ENCODE measurements at places on chromosomes 11 and 22.

- no peak for DNase-seq
Measured at GRCh38 chr11:31173926-31174680, 195.4 kb downstream of the DCDC1 start.

- DNase-seq: no peak
Measured at GRCh38 chr11:128532016-128532571, 55.3 kb downstream of the ETS1 start.

DNA sequence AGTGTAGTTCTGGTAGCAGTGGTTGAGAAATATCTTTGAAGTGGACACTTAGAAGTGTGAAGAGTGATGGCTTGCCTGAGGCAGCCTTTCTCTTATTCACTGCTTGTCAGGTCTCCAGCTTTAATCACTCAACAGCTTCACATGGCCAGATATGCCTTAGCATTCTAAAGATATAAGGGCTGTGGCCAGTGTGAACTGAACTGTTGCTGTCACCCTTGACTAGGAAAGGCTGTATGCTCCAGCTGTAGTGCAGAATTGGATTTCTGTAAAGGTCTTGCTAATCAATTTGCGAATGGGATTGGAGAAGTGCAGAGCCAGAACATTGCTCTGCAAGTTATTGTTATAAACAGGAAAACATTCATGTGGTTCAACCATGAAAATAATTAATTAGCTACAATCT is 266.7 kb downstream of the TMEM135 start:
- no peak for DNase-seq

- DNase-seq: no peak
Measured at GRCh38 chr11:27795955-27796861, 96.0 kb upstream of the BDNF start.

- no peak for DNase-seq
Measured at GRCh38 chr11:107337917-107338316, 119.7 kb downstream of the CWF19L2 start.

DNA sequence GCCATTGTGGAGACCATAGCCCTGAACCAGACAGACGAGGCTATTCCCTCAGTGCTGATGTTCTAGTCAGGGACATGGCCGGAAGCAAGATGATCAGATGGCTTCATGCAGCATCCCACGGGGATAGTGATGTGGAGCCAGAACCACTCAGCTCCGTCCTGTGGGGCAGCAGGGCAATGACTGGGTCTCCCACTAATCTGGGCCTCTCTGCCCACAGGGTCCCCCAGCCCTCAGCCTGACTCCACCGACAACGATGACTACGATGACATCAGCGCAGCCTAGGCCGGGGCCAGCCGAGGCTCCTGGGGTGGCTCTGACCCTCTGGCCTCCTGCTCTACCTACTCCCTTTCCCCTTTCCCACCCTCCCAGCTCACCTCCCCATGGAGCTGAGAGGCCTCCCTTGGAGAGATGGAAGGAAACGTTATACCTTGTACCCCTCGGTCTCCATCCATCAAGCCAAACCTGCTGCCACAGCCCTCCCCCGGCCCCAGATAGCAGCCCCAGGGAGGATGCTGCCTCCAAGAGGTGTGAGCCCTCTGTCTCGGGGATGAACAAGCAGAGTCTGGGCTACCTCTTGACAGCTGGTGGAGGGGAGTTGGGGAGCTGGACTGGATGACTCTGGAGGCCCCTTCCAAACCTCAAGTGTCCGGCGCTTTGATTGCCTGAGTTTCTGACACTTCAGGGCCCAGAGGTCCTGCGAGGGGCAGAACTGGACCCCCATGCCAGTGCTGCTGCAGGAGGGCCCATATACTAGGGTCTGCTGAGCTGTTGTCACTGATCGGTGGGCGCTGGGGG is 47.8 kb downstream of the CD6 start:
- no peak for DNase-seq

DNA sequence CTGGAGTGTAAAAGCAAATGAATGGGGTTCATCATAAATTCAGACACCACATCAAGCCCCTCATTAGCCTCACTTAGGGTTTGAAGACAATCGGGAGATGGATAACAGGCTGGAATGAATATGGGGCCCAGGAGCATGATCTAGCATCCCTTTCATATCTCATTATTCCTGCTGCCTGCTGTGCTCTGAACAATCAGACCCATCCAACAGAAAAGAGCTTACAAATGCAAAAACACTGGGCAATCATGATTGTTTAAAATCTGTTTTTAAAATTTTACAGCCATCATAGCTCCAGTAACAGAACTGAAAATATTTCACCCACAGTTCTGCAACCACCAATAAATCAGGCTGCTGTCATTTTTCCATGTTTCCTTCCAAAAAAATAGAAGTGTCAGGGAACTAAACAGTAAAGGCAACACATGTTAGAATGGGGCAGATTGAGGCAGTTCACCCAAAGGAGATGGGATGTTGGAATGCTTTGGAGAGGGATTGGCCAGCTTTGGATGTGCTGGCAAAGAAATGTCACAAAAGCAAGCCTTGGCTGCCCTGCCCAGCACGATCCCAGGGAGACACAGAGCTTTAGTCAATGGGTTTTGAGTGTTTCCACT is 47.8 kb upstream of the BMAL1 start:
- DNase-seq: no peak

DNA sequence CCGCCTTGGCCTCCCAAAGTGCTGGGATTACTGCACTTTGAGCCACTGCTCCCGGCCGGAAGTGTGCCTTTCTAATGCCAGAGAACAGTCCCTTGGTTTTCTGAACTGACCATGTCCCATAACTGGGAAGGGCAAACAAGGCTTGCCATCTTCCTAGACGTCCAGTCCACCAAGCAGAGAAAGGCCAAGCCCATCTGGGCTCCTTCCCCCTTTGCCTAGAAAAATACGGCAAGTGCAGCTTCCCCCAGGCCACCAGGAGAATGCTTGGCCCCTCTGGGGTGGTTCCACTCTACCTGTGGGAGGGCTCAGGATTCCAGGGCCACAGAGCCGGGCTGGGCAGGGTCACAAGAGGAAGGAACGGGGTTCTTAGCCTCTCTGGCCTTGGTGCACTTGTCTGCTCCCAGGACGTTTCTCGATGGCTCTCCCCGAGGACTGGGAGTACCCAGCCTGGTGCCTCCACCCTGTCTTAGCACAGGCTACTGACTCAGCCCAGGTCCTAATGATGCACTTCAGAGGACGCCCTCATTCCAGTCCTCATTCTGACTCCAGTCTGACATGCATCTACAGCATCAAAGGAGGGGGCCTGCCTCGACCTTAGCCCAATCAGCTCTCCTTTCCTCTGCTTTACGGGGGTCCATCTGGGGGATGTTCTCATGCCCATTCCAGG is 1.2 kb downstream of the USP2 start:
- no peak for DNase-seq

- no peak for DNase-seq
Measured at GRCh38 chr11:3143136-3143880, 21.8 kb downstream of the OSBPL5 start.

DNA sequence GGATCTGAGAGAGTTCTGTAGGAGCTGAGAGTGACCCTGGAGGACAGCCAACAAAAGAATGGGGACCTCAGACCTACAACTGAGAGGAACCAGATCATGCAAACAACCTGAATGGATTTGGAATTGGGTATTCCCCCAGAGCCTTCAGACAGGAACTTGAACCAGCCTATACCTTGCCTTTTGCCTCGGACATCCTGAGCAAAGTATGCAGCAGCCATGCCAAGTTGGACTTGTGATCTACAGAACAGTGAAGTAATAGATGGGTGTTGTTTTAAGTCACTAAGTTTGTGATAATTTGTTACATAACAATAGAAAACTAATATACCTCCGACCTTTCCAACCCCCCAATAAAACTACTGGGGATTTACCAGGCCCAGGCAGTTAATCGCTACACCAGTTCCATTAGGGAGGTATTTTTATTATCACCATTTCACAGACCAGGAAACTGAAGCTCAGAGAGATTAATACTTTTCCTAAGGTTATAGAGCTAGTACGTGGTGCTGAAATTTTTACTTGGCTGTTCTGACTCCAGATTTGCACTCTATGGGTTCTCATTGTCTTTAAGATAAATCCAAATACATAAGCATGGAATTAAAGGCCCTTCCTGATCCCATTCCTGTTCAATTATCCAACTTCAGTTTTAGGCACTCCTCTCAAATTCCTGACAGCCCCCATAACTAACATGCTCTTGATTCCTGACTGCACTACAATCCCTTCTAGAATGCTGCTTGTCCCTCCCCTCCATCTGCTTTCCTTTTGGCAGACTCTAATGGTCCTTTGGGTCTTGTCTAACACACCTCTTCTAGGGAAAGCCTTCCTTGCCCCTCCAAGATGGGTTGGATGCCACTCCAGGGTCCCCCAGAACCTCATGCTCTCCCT is 1.7 kb upstream of the RASSF10 start:
- no peak for DNase-seq

DNA sequence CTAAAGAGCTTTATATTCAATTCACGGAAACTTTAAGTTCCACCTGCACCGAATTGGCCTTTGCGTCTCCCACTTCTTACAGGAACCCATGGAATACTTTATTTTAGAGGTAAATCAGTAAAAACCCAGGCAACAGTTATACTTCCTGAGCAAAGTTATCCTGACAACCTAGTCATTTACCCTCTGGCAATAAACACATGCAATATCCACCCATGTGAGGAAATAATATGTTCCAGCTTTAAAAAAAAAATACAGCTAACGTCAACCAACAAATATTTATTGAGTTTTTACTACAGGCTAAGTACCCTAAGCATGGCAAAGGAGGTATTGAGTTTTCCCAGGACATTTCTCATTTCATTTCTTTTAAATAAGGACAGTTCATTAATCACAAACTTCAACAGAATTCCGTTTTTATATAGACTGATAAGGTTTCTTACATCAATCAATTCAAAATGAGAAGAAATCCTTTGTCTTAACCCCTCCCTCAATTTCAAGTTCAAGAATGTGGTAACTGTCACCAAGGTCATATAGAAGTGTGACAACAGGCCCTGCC is 38.3 kb upstream of the CCDC34 start:
- DNase-seq: no peak

DNA sequence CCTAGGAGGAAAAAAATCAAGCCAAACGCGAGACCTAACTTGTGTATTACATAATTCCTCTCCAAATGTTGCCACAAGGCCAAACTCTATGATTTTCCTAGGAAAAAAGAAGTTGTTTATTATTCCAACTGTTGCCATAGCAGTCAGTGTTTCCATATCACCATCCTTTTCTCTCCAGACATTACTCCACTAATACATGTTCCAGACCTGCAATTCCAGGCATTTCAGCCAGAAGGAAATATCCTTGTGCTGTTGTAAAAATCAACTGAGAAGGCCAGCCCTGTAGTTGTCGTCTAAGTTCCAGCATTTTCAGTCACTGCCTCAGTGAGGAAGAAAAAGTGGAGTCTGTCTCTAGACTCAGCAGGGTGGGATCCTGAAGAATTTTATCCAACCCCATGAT is 33.1 kb upstream of the PAMR1 start:
- DNase-seq: no peak

DNA sequence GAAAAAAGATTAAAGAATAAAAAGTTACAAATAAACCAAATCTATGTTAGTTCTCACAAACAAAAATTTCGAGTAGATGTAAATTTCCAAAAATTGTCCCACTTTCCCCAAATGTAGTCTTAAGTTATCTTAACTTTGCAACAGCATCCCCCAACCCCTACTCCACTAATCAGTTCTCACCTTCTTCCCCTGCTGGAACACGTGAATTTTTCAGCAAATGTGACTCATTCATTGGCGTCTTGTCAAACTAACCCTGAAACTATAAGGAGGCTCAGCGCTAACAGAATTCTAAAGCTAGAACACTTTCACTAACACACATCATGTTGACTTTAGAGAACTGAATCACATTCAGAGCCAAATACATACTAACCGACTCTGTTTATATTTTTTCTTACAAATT is 46.1 kb downstream of the PHF21A start:
- DNase-seq: no peak

GRCh38 chr11:124090996-124091395 is 24.3 kb upstream of the VWA5A start:
- DNase-seq: no peak

DNA sequence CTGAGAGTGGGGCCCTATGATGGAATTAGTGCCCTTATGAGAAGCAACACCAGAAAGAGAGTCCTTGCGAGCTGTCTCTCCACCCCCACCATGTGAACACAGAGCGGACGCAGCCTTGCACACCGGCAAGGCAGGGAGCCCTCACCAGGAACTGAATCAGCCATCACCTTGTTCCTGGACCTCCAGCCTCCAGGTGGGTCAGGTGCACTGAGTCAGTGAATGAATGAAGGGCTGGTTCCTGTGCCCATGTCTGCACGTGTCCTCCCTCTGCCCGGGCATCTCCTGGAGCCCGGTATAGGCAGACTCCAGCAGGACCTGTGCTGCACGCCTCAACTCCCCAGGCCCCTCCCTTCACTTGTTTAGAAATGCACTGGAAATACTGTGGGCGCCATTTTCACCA is 54.9 kb downstream of the LINC01488 start:
- no peak for DNase-seq

DNA sequence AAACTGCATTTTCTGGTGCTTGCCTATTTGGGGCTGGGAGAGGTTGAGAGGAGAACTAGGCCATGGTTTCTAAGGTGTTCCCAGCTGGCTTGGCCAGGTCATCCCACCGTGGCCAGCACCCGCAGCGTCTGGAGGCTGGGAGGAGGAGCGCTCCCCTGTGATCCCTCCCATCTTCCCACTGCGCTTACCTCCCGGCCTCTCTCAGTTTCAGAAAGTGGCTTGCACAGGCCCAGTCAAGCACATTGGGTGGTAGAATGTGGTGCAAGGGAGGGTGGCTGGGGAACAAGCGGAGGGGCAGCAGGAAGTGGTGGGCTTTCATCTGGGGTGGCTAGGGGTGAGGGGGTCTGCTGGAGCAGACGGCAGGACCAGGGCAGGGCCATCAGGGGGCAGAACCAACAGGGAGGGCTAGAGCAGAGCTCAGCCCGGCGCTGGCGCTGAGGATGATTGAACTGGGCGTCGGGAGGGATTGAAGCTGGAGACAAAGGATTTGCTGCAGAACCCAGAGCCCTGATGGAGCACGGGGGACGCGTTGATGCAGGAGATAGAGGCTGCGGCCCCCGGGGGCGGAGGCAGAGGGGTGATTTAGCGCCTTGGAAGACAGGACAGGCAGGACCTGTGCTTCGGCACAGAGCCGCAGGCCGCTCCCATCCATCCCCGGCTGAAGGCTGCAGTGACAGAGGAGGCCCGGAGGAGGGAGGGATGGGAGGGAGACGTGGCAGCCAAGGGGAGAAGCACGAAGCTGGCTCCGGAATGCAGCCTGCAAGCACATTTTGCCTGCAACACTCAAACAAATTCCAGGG is 76.0 kb downstream of the TRIM29 start:
- DNase-seq: no peak

- no peak for DNase-seq
Measured at GRCh38 chr11:7546324-7546791, 32.6 kb downstream of the PPFIBP2 start.

GRCh38 chr11:25576320-25576719 is 755.6 kb upstream of the ANO3 start:
- no peak for DNase-seq

DNA sequence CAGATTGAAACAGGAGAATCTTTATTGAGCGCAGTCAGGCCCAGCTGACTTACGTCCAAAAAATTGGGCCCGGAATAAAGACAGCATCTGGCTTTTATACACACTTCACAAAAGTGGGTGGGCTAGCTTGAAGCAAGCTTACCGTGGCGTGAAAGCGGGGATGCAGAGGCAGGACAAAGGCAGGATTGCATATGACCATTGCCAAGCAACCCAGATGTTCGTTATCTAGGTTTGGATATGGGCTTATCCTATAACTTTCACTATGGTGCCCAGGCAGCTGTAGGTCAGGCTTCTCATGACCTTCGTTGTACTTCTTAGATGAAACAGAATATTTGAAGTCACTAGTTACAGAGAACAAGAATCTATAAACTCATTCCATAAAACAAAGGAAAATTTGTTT is 1575.6 kb upstream of the RAG2 start:
- DNase-seq: no peak
